ENCODE measurements at places on chromosomes 7 and 10.

- DNase-seq: no peak
Observed at GRCh38 chr10:78516756-78517155, 483.1 kb downstream of the RPS24 start.

- peak; percentile 50 for DNase-seq
Observed at GRCh38 chr10:5413012-5413938, 918 bp downstream of the NET1 start.

- DNase-seq: no peak
Observed at GRCh38 chr10:68492118-68492517, 20.3 kb upstream of the DNA2 start.

- no peak for DNase-seq
Observed at GRCh38 chr7:141013345-141013715, 1.4 kb downstream of the MRPS33 start.

GRCh38 chr7:99730238-99730810 is 4.7 kb downstream of the CYP3A7 start:
- no peak for DNase-seq

Data from fibroblast of skin of right quadriceps (primary cell).